ENCODE measurements at places on chromosomes 5 and 9.

GRCh38 chr9:124251605-124252378 is 6.0 kb upstream of the NEK6 start:
- DNase-seq = no peak

GRCh38 chr5:159965031-159965837 is 43.7 kb upstream of the TTC1 start:
- DNase-seq = no peak

- DNase-seq = no peak
Measured at GRCh38 chr5:14201325-14202045, 58.3 kb downstream of the TRIO start.

DNA sequence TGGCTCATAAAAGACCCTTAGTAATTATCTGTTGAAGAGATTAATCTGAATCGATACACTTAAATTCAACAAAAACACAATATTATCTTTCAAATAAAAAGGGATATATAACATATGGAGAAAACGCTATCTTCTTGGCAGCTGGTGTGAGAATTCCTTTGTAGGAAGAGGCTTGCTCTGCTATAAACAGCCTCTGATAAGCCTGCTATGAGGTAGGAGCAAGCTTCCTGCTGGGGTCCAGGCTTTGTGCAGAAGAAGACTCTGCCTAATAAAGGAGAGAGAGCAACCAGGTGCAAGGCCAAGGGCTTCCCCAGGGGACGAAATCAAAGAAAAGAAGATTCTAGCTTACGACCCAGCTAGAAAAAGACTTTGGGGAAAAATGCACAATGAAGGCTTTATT is 43.3 kb upstream of the SSBP2 start:
- DNase-seq = no peak

DNA sequence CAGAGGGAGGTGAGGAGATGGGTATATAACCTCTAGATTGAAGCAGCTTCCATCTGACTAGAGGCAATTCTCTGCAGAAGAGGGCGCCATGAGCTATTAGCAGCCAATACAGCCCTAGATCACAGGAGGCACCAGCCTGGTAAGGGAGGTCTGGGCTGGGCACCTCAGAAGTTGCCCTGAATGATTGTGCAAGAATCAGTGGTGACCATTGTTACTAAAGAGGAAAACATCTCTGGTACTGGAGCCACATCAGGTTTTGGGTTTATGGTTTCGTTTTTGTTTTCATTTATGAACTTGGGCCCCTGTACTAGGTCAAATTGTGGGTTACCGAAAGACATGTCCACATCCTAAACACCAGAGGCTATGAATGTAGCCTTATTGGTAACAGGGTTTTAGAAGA is 342.0 kb downstream of the MLLT3 start:
- no peak for DNase-seq

- DNase-seq = no peak
Measured at GRCh38 chr5:158957196-158957595, 142.5 kb downstream of the EBF1 start.

GRCh38 chr5:168086104-168086610 is 205.3 kb upstream of the WWC1 start:
- no peak for DNase-seq

DNA sequence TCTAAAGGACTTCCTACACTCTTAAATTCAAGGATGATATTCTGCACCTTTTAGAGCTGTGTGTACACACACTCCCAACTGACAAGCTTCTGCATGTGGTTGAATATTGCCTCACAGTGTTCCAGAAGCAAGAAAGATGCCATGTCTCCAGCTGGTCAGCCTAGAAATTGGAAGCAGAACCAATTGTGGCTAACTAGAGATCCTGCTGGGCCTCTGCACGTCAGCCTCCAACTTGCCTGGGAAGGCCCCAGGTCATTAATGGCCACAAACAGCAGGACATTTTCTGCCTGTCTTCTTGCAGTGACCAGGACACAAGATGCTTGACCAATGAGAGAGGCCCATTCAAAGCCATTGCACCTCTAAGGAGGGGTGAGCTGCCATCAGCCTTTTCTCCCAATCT is 571.9 kb upstream of the BRINP1 start:
- no peak for DNase-seq

- DNase-seq = no peak
Measured at GRCh38 chr9:87116492-87116891, 169.2 kb upstream of the GAS1 start.

- no peak for DNase-seq
Measured at GRCh38 chr5:3341446-3342240, 254.0 kb upstream of the IRX1 start.

DNA sequence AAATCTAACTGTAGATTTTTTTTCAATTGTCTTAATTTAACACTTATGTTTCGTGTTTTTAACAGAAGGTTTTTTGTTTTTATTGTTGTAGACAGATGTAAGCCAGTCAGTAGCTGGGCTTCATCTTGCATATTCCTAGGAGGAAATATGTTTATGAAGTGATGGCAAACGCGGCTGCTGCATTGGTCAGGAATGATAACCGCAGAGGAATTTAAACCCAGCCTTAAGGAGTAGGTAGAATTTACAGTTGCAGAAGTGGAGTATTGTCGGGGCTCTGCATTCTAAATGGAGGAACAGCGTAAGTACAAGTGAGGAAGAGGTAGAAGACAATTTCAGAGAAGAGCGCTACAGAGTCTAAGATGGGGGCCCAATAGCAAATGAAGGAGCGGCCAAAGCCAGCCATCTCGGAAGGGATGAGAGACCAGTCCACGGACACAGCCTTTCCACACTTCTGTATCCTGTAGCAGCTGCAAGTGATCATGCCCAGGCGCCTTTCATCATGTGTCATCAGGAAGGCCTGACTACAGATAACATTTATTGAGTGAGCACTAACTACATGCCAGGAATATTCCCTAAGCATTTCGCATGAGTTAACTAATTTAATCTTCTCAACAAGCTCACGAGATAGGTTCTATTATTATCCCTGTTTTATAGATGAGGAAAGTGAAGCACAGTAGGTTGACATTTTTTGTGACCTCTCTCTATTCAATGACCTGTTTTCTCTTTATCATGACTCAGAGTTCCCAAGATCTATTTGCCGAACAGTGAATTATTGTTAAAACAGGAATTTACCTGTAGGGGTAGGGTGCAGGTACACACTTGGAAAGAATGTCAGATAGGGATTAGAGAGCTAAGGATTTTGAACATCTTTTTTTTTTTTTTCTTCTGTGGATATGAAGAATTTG is 38.1 kb downstream of the CMYA5 start:
- no peak for DNase-seq

DNA sequence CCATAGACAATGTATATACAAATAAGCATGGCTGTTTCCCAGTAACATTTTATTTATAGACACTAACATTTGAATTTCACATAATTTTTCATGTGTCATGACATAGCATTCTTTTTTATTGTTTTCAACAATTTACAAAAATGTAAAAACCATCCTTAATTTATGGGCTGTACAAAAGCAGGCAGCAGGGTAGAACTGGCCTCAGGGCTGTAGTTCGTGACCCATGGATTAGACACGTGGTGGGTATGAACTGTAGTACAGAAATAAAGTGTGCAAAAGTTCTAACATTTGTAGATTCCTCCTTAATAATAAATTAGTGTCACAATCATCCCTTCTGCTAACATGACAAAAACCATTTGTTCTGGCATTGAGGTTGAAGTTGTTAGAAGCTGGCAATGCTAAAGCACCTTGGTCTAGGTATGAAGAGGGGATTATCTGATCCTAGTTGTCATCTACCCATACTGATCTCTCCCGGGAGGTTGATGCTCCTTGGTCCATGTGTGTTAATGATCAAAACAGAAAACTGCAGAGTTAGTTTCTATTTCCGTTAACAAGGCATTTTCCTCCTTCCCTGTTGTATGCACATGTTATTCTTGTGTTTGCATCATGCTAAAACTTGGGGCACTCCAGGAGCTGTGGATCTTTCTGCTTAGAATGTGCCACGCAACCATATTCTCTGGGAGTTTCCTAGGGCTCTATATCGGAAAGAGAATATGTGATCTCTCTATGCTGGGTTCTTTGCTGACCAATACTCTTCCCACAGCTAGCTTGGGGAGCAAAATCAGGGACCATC is 917.6 kb downstream of the TLE1 start:
- no peak for DNase-seq

- DNase-seq = no peak
Measured at GRCh38 chr5:111197523-111197922, 26.7 kb upstream of the CAMK4 start.

DNA sequence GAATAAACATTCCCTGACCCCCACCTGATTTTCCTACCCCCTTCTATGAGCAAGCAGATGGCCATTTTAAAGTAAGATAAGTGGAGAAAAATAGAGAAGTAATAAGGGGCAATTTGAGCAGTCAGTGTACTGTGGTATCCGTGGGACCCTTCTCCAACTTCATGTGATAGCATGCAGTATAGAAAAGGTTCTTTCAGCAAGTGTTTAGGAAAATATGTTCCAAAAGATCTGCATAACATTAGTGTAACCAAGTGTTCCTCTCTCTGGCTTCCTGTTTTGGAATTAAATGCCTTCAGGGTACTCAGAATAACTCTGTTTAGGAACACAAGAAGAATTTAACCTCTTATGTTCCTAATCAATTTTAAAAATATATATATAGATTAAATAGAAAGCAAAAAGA is 134.9 kb downstream of the ATG10 start:
- DNase-seq = no peak

DNA sequence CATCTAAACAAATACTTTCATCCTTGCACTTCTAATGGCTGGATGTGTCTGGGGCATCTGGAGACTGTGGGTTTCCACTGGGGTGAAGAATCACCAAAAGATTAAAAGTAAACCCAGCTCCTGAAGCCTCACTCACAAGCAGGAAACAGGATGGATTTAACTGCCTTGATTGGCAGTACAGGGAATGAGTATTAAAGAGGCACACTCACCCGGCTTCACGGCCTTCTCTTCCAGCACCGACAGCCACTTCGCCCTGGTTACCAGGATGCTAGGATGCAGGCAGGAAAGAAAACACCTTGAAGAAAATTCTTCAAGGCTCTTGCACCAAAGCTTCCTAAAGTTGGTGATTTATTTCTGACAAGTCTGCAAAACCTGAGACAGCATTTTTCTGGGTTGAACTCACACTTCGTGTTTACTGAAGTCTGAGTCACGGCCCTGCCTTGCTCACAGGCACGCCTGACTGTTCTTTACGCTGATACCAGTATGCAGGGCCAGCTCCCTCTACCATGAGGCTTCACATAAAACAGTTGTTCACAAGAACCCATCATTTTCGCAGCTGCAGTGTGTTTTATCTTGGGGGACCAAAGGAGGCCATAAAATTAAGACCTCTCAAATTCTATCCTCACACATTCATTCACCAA is 56.5 kb upstream of the ZNF354A start:
- no peak for DNase-seq

DNA sequence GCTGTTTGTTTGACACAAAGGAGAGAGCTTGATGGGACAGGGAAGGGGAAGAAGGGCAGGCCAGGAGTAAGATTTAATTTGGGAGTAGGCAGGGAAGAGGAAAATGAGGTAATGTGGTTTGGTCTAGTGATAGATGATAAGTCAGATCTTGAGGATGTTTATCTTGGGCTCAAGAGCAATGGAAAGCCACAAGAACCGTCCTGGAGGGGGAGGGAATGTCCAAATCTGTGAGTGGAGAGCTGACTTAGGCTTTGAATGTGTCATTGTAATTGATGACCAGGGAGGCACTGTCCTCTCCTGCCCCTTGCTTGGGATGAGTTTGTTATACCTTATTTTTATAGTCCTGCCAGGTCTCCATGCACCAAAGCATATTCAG is 37.5 kb downstream of the MAMDC2 start:
- no peak for DNase-seq

- DNase-seq = no peak
Measured at GRCh38 chr5:62132276-62132675, 173.7 kb upstream of the KIF2A start.

DNA sequence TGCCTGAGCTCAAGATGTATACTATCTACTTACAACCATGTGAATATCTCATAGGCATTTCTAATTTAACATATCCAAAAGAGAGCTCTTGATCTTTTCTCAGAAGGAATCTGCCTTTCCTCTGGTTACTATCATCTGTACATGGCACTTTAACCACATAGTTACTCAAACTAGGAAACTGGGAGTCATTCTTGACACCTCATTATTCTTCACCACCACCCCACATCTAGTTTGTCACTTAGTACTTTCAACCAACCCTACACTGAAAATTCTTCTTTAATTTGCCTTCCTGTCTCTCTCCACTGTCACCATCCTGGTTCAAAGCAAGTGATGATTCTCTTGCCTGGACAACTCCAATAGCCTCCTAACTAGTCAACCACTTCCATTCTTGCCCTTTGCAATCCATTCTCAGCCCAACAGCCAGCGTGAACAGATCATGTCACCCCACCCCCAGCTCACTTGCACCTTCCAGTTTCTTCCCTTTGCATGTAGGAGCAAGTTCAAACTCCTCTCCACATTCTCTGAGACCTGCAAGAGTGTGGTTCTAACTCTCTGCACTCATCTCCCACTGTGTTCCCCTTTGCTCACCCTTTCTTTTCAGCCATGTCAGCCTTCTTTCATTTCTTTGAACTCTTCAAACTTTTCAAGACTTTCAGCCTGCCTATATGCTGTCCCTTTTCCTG is 17.3 kb upstream of the SMAD5 start:
- DNase-seq = no peak

GRCh38 chr5:14676320-14676719 is 11.8 kb downstream of the OTULIN start:
- no peak for DNase-seq

DNA sequence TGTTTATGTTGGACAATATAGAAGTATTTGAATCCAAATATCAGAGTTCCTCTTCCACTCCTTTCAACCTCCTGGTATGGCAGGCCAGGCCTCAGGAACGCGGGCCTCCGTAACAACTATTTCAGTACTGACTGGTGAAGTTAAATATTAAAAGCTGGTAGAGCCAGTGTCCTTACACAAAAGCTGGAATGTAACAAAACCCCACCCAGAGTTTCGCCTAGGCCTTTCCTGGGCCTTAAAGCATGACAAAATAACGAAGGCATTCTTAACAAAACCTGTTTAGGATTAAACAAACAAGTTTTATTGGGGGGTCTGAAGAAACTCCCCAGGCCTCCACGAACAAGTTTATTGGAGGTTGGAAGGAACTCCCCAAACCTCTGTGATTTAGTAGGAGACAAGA is 61.6 kb upstream of the GNE start:
- DNase-seq = no peak
